Substantia nigra (tissue), 51 donors: ENCODE measurements at places on chromosomes 6 and 20.

GRCh38 chr6:163533443-163533842 lies 118.9 kb downstream of the QKI start:
- no peak for DNase-seq

GRCh38 chr20:49219091-49219923 lies at the start of gene DDX27:
Gene DDX27 (plus strand): TSS chr20:49219416. CDS start chr20:49219449, 33 bp downstream.
- peak; percentile 92 for DNase-seq

DNA sequence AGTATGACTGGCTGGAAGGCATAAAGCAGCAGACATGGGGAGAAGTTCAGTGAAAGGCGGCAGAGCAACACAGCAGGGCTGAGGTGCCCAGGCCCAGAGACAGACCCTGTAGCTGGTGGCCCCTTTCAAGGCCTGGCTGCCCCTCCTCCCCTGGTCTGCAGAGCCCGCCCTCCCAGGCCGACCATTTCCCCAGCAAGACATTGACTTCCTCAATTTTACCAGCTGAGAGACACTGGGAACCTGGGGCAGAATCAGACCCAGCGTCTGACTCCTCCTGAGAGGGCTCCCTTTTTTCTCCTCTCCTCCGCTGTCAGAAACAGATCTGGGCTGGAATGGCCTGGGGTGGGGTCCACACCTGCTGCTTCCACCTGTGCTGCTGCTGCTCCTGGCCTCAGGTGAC lies at the start of gene TREML4:
Gene TREML4 (plus strand): TSS at position 254 of the 400 bp plus-strand sequence. CDS start 79 bp downstream, at position 333.
- no peak for DNase-seq

GRCh38 chr6:147530132-147531060 lies 21.9 kb downstream of the SAMD5 start:
- DNase-seq = no peak

DNA sequence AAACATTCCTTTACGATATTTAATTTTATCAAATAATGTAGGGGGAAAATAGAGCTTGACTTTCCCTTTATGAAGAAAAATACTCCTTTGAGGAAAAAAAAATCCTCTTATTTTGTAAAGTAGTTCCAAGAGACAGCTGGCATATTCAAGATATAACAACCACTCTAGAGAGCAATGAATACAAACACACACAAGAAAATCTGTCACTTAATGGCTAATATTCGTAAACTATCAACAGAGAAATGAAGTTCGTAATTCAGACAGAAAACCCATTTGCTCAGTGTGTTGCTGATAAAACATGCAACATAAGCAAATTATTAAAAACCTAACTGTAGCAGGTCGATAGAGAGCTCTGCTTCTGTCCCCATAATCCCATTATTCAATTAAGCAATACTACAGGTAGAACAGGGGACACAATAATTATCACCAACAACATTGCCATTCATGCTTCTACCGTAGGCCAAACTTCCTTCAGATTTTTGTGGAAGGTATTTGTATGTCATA lies 714.4 kb upstream of the MARCKS start:
- no peak for DNase-seq

DNA sequence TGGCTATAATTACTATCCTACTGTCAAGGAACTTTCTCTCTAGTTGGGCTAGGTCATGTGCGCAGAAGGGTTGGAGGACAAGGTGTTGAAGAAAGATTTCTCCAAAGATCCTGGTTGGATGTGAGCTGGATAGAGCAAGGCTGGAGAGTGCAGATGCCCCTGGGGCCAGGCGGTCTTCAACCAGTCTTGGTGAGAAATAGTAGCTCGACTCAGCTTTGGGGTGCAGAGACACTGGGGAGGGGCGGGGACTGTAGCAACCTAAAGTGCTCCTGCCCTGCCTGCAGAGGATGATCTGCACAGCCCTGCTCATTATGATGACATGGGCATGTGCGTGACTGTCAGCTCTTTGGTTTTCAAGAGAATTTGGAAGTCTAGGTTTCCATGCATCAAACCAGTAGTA lies 35.9 kb downstream of the PHACTR3 start:
- no peak for DNase-seq

GRCh38 chr6:156599978-156600590 lies 177.1 kb upstream of the ARID1B start:
- DNase-seq = no peak

DNA sequence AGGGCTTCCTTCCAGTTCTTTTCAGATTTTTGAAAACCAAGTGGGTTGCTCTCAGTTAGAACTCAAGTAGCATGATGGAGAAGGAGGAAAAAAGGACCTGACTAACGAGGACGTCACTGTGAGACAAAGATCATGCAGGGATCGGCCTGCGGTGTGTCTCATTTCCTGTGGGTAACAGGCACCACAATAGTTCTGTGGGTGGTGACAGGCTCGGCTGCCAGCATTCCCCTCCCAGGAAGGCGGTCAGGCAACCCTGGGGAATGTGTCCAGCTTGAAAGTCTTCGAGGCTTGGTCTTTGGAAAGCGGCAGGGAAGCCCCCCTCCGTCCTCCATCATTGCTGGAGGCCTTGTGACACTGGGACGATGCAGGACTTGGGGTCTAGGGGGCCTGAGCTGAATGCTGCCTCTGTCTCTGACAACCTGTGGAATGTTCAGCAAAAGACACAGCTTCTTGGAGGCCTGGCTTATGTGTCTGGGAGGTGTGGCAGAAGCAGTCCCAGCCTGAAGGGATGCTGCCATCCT lies 121.0 kb downstream of the BCAS1 start:
- no peak for DNase-seq

DNA sequence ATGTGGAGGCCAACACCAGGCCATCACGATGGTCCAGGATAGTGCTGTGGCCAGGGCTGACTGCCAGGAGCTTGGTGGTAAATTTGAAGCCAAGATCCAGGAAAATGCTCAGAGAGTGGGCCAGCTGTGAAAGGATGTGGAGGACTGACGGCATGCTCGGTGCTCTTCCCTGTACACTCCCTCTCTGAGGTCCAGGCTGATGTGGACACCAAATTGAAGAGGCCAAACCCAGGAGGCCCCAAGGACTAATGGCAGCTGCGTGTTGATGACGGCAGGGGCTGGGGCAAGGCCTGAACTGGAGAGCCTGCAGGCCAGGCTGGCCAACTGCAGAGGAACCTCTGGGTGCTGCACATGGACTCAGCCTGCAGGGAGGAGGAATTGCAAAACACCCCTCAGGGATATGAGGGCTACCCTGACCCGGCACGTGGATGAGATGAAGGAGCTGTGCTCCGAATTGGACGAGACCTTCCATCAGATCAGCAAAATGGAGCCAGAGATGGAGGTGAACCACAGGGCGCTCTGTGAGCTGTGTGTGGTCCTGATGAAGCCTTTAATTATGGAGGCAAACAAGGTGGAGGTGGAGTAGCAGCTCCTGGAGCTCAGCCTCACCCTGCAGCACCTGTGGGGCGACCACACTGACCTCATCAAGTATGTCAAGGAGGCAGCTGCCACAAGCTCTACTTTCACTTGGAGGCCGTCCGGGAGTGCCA lies 6.9 kb upstream of the RAET1E start:
- no peak for DNase-seq

- DNase-seq = no peak
Measured at GRCh38 chr20:59428441-59429205, 128.2 kb downstream of the EDN3 start.

- no peak for DNase-seq
Measured at GRCh38 chr20:51382986-51383821, 159.3 kb downstream of the NFATC2 start.

- DNase-seq = no peak
Measured at GRCh38 chr20:8740265-8740664, 328.6 kb upstream of the PLCB4 start.

- DNase-seq = no peak
Measured at GRCh38 chr6:124446961-124447360, 515.3 kb upstream of the RNF217 start.

DNA sequence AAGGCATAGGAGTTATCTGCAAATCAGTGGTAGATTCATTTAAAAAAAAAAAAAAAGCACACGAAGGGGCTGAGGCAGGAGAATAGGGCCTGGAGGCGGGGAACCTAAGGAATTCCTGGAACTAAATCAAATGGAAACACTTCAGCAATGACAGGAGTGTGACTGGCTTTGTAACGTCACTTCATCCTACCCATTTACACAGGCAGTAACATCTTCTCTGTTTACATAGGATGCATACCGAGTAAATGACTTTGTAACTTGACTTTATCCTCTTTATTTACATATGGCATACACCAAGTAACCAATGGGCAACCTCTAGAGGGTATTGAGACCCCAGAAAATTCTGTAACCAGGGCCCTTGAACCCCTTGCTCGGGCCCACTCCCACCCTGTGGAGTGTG lies 56.4 kb upstream of the IYD start:
- no peak for DNase-seq

DNA sequence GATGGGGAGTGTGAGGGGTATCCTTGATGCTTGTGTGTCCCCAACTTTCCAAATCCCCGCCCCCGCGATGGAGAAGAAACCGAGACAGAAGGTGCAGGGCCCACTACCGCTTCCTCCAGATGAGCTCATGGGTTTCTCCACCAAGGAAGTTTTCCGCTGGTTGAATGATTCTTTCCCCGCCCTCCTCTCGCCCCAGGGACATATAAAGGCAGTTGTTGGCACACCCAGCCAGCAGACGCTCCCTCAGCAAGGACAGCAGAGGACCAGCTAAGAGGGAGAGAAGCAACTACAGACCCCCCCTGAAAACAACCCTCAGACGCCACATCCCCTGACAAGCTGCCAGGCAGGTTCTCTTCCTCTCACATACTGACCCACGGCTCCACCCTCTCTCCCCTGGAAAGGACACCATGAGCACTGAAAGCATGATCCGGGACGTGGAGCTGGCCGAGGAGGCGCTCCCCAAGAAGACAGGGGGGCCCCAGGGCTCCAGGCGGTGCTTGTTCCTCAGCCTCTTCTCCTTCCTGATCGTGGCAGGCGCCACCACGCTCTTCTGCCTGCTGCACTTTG lies at the start of gene TNF:
Gene TNF (plus strand): TSS at position 231 of the 567 bp plus-strand sequence. CDS start 177 bp downstream, at position 408.
- DNase-seq = no peak

DNA sequence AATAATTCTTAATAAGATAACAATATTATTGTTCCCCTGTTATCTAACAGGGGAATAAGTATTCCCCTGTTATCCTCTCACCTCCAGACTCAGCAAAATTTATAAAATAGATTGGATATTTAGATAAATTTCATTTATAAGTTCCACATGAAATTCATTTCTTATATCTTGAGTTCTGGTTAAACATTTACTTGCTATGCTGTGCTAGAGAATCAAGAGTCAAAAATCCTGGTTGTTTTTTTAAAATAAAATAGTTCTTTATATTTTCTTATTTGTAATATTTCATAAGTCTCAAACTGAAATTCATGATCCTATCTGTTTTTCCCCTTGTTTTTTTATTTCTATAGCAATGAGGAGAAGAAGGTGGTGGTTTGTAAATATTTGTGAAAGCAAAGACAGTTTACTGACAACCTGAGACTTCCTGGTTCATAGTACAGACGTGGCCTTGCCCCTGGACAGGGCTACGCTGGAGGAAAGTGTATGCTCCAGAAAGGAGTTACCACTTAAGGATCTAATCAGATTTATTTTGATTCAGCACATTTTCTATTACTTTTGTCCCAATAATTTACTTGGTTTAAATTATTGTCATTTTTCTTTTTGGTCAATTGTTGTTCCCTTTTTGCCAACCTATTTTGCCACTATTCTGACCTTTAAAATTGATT lies 37.8 kb upstream of the MARCKS start:
- no peak for DNase-seq

DNA sequence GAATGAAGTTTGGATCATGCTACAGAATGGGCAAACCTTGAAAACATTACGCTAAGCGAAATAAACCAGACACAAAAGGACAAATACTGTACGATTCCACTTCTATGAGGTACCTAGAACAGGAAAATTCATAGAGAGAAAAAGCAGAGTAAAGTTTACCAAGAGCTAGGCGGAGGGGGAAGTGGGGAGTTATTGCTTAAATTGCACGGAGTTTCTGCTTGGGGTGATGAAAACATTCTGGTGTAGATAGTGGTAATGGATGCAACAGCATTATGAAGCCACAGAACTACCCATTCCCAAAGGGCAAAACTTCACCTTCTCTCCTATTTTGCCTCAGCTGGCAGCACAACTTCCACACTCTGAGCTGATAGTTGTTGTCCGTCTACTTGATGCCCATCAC lies 6.4 kb upstream of the PDYN start:
- DNase-seq = no peak

- no peak for DNase-seq
Measured at GRCh38 chr6:2619651-2620050, 131.1 kb downstream of the MYLK4 start.

GRCh38 chr20:58889334-58889760 lies 36.8 kb downstream of the GNAS start:
- no peak for DNase-seq
